ENCODE measurements at places on chromosomes 12 and 14.

DNA sequence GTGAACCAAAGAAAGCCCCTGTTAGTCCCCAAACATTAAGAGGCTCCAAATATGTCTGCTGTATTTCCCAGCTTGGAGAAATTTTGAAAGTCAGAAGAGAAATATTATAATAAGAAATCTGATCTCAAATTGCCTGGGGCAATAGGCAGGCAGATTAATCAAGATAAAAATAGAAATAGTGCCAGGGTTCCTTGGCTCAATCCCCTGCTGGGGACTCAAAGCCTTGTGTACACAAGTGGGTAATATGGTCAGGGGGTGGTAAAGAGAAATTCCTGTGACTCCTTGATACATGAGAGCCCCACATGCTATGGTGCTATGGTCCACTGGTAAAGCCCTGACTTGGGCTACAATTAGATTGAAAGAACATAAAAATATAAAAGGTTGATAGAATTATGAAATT, 41.3 kb upstream of the ARID2 start:
- DNase-seq, result no peak

- no peak for DNase-seq
Observed at GRCh38 chr14:100037353-100037752, 27.9 kb upstream of the EVL start.

GRCh38 chr12:130748786-130749185, 32.7 kb upstream of the RIMBP2 start:
- no peak for DNase-seq

DNA sequence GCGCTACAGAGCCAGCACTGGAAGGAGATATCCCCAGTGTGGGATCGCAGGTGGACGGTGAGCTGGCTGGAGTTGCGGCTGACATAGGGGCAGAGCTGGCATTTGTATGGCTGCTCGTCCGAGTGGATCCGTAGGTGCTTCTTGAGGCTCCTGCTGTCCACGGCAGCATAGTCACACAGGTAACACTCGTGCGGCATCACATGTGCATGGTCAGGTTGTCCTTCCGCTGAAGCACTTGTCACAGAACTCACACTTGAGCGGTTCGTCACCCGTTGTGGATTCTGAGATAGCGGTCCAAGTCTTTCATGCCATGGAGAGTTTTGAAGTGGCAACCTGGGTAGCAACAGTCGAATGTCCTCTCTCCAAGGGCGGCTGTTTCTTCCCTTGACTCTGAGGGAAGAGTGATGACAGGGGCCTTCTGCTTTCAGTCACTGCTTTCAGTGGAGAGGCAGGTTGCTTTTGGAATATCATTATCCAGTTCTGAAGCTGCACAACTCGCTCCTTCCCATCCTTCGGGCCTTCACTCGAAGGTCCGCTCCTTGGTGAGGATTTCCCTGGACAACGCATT, 37.0 kb upstream of the SAV1 start:
- no peak for DNase-seq

DNA sequence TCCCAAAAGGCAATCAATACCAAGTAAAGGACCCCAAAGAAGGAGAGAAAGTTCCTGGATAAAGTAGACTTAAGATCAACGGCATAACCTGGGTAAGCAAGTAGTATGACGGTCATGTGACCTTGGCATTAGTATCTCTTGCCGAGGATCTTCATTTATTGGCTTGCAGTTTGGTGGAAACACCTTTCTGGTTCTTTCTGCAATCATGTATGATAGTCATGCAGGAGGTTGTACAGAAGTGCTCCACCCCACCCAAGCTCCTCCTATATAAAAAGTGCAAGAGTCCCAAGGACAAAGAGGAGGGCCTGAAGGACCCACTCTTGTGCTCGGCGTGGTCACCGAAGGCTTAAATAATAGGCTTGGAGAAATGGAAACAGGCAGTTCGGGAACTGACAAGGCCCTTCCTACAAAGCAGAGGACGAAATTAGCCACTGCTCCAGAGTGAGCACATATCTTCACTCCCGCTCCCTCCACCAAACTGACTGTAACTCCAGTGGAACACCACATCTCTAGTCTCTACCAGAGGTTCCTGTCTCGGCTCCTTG, 750 bp downstream of the CS start:
- no peak for DNase-seq

GRCh38 chr14:29925101-29925722, 2.4 kb downstream of the PRKD1 start:
- no peak for DNase-seq

GRCh38 chr12:12467688-12468261, 94.9 kb downstream of the DUSP16 start:
- DNase-seq, result no peak

GRCh38 chr14:49934646-49935045, 41.8 kb downstream of the ARF6 start:
- no peak for DNase-seq

GRCh38 chr12:54608156-54608555, 19.7 kb upstream of the PPP1R1A start:
- DNase-seq, result no peak

GRCh38 chr12:93911396-93911795, 234.2 kb downstream of the CRADD start:
- no peak for DNase-seq

DNA sequence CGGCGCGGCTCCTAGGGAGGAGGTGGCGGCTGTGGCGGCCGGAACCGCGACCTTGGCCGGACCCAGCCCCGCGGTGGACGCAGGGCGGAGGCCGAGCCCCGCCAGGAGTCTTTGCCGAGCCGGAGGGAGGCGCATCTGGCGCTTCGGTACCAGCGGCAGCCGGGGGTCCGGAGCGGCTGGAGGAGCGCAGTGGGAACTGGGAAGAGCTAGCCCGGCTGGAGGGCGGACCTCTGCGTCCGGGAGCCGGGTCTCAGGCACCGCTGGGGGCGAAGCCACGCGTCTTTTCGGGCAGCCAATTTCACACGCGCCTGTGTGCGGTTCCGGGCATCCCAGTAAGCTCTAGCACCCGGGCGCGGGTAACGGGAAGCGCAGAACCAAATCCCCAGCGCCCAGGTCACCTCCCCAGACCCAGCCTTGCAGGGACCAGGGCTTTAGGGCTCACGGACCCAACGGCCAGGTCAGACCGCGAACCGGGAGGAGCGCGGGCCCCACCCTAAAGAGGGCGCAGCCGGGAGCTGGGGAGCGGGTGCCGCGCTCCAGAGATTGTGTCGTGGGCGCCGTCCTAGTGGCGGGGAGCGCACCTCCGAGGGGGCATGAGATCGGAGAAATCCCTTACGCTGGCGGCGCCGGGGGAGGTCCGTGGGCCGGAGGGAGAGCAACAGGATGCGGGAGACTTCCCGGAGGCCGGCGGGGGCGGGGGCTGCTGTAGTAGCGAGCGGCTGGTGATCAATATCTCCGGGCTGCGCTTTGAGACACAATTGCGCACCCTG, 89.4 kb downstream of the GALNT8 start:
- no peak for DNase-seq

DNA sequence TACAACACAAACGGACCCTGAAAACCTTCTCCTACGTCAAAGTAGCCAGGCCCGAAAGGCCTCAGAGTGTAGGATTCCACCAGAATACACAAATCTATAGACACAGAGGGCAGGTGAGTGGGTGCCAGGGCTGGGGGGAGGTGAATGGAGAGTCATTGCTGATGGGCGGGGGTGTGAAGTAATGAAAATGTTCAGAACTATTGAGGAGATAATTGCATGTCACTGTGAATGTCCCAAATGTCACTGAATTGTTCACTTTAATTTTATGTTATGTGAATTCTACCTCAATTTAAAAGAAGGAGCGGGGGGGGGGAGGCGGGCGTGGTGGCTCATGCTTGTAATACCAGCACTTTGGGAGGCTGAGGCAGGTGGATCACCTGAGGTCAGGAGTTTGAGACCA, 36.0 kb downstream of the P2RX4 start:
- no peak for DNase-seq

DNA sequence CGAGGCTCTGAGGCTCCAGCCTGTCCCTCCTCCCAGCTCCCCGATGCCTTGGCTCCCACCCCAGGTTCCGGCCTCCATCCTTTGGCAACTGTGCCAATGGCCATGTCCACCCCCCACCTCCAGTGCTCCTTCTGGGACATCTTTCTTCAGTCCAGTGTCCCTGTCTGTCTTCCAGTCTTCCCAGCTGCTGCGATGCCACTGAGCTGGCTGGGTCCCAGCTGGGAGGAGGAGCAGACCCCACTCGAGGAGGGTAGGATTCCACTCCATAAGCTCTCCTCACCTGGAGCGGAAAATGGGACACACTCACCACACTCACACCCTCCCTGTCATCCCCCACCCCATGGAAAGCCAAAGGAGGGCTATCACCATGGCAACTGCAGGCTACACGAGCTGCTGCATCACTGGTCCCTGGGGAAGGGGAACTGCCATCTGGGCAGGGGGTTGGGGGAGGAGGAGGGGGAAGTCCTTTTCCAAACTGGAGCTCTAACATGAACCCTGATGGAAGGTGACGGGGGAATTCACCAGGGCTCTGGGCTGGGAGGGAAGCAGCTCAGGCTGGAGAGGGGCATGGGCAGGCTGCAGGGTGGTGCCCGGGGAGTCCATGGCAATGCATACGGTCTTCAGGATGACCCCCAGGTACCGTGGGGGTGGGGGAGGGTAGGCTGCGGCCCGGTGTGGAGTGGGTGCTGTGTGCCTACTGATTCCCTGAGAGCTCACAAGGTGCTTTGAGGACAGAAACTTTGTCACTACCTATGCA, 94.3 kb downstream of the LRRC74A start:
- DNase-seq, result no peak

DNA sequence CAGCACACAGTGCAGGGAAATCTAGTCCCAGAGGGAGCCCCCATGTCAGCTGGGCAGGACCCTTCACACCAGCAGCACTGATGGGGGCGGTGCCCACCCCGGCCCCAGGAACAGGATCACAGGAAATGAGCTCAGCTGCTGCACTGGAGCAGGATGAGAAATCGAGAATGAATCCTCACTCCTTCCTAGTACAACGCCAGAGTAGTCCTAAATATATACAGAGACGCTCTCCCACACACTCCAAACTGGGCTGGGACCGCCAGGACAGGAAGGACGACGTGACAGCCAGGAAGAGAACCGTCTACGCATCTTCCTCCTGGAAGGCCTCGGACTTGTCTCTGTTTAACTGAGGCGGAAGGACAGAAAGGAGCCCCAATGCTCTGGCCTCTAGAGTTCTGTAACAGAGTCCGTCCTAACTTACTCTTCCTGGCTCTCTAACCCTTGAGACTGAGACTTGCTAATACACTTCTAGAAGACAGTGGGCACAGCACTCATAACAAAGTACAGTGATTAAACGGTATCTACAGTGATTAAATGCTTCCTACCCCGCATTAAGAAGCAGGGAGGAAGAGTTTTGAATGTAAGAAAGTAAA, 33.4 kb downstream of the CDC42BPB start:
- DNase-seq, result no peak

GRCh38 chr12:18476861-18477260, 215.5 kb downstream of the PIK3C2G start:
- DNase-seq, result no peak

GRCh38 chr12:112479413-112479812, 60.7 kb downstream of the PTPN11 start:
- DNase-seq, result no peak

GRCh38 chr14:100393362-100393761, 70.2 kb downstream of the SLC25A47 start:
- DNase-seq, result no peak
